ENCODE measurements at places on chromosomes 2 and 18.

DNA sequence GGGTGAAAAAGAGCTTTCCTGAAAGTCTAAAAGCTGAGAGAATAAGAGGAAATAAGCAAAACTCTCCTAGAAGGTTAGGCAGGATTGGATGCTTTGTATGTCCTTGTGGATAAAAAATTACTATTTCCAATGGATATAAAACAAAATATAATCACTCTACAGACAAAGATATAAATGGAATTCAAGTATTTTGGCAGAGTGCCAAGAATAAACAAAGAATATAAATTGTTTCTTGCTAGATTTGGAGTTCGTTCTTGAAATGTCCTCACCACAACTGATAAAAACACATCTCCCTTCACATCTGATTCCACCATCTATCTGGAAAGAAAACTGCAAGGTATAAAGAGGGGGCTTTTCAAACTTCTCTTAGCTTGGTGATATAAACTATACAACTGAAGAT, 13.3 kb downstream of the SULT1C3 start:
- DNase-seq: no peak

- no peak for DNase-seq
These were observed 94.9 kb downstream of the TMEM131 start for GRCh38 chr2:97900806-97901205.

GRCh38 chr2:109342930-109343329, 213.9 kb downstream of the SH3RF3 start:
- no peak for DNase-seq

DNA sequence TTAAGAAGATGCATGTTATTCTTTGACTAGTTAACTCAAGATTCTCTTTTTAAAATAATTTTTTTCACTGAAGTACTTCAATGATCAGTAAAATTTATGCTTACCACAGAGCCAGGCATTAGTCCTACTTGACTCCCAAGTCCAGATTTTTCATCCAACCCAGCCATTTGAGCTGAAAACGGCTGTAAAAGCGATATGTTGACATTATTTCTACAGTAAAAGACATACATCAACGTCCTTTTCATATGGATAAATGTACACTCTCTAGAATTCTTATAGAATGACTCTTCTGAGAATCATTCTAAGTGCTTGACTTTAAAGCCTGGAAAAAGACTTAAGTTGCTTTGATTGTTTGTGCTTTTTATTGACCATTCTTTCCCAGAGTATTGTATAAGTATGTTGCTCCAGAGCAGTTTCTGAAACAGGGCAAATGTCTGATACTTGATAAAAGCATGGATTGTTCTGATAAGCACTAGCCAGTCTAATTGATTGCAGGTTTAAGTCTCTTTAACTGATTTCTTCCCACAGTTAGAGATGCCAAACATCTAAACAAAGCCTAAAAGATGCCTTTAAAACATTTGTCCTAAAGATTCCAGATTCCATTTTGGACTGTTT, 90.9 kb downstream of the COL5A2 start:
- no peak for DNase-seq

DNA sequence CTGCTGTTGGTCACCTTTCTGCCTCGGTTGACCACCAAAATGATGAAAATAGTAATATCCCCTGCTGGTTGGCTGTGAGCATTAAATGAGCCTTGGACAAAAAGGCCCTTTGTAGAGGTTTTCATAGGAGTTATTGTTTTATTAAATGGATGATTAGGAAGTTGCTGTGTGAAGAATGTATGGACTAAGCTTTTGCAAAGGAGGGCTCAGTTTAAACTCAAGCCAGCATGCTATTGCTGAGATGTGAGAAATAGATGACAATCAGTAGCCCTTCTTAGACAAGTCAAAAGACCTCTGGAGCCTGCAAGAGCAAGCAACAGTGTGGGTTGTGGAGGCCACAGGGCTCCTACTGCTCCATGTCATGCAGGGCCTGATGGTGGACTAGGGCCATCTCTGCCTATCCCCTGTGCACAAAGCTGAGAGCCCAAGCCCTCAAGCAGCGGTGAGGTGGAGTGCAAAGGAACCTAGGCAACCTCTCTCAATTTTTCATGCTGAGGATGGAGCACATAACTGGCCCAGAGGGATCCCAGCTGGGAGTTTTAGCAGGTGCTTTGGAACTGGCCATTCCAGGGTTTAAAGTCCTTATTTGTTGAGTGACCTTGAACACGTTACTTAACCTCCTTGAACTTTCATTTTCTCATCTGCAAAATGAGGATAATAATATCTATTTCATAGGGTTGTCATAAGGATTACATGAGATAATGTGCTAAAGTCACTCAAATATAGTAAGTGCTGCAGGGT, 37.1 kb downstream of the FOSL2 start:
- no peak for DNase-seq

- no peak for DNase-seq
These were observed 26.6 kb upstream of the ICOS start for GRCh38 chr2:203909974-203910373.

DNA sequence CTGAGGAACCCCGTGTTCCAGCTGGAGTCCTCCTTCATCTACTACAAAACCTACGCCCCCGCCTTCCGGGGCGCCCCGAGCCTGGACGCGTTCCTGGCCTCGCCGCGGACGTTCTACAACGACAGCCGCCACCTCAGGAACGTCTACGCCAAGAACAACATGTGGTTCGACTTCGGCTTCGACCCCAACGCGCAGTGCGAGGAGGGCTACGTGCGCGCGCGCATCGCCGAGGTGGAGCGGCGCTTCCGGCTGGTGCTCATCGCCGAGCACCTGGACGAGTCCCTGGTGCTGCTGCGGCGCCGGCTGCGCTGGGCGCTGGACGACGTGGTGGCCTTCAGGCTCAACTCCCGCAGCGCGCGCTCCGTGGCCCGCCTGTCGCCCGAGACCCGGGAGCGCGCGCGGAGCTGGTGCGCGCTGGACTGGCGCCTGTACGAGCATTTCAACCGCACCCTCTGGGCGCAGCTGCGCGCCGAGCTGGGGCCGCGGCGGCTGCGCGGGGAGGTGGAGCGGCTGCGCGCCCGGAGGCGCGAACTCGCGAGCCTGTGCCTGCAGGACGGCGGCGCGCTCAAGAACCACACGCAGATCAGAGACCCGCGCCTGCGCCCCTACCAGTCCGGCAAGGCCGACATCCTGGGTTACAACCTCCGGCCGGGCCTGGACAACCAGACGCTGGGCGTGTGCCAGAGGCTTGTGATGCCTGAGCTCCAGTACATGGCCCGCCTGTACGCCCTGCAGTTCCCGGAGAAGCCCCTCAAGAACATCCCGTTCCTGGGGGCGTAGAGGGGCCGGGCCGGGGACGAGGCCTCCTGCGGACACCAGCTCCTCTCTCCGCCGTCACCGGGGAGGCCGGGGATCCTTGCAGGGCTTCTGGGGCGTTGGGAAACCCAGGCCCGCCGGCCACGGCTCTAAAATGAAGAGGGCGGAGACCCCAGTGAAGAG, 5.3 kb upstream of the NEU4 start:
- DNase-seq: no peak

DNA sequence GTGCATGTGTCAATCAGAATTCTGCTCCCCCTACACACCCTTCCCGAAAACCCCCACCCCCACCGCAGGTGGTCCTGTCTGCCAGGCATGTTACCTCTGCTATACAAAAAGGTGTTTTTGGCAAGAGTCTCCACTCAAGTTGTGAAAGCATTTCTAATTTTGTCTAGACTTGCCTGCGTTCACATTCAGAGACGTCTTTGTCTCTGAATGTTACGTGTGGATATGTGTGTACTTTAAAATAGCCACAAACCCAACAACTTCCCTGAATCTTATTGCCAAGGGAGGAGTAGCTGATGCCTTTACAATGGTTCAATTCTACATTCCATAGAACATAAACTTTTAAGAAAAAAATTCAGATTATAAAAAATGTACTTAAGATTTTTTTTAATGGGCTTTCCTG, 66.6 kb downstream of the ITGA4 start:
- DNase-seq: no peak

DNA sequence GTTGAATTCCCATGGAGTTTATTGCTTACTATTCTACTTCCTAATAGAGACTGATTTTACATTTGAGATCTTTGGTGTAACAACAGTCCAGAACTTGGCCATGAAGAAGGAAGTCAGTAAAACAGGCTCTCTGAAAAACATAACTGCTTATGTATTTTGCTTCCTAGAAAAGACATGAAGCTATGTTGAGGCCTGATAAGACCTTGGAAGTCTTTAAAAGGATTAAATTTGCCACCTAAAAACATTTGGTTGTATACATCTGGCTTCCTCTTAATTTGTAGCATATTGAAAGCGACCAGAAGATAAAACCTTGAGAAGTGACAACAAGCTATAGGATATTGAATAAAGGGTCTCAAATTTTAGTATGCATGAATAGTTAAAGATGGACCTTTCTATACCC, 36.4 kb downstream of the PTRHD1 start:
- DNase-seq: no peak

DNA sequence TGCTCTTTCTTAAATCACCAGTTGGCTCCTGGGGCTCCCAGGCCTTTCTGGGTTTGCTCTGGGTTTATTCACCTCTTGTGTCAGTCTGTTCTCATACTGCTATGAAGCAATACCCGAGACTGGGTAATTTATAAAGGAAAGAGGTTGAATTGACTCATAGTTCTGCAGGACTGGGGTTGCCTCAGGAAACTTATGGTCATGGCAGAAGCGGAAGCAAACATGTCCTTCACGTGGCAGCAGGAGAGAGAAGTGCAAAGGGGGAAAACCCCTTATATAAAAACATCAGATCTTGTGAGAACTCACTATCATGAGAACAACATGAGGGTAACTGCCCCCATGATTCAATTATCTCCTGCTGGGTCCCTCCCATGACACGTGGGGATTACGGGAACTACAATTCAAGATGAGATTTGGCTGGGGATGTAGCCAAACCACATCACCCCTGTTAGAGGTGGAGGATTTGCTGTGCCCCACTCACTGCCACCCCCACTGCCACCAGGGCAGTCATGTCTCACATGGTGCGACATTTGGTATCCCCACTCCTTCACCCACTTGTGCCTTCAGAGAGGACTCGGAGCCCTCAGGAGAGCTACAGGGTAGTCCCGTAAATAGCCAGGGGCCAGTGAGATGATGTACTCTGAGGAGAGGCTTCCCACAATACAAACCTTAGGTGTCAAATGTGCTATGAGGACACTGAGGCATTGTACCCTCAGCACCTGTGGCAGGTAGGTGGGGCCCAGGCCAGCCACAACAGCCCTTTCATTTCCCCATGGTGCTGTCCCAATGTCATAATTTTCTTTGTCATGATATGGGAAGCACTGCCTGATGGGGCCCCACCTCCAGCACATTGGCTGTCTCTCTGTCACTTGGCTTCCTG, 35.7 kb downstream of the CDC42EP3 start:
- DNase-seq: no peak

- DNase-seq: no peak
These were observed 36.4 kb downstream of the RNMT start for GRCh38 chr18:13762690-13763439.

GRCh38 chr2:173792741-173793140, 172.4 kb downstream of the SP3 start:
- DNase-seq: no peak

- no peak for DNase-seq
These were observed 297.8 kb downstream of the DLGAP1 start for GRCh38 chr18:4157352-4157751.

DNA sequence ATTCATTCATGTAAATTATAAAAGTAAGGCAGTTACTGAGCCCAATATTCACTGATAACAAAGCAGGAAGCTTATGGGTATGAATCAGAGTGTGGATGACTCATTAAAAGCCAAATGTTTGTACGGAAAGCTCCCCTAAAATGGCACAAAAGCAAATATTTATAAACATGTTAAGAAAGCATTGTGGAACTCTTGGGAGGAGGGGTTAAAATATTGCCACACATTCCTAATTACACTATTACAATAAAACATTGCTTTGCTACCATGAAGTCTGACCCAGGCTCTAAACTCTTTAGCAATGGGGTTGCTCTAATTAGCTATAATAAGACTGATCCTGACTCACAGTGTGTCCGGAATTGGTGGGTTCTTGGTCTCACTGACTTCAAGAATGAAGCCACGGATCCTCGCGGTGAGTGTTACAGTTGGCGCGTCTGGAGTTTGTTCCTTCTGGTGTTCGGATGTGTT, 110.9 kb downstream of the NAB1 start:
- DNase-seq: no peak

- DNase-seq: no peak
These were observed 53.9 kb downstream of the REEP1 start for GRCh38 chr2:86283411-86284030.

- DNase-seq: no peak
These were observed 30.6 kb upstream of the NCK2 start for GRCh38 chr2:105714141-105714540.

- DNase-seq: no peak
These were observed 98.6 kb upstream of the ZNF397 start for GRCh38 chr18:35142275-35142615.

All from brain pericyte (primary cell).